ENCODE measurements at places on chromosomes 2 and 18.
A peak's percentile ranks its signal among the peaks of the same experiment; 100 is the strongest.

- DNase-seq: no peak
Observed at GRCh38 chr2:64478502-64479230, 24.7 kb downstream of the LGALSL start.

- DNase-seq: no peak
Observed at GRCh38 chr2:42036413-42036812, 11.4 kb upstream of the PKDCC start.

GRCh38 chr2:118374974-118375755 is 286.9 kb downstream of the INSIG2 start:
- DNase-seq: no peak

- no peak for DNase-seq
Observed at GRCh38 chr18:12595571-12596255, 62.2 kb downstream of the SPIRE1 start.

DNA sequence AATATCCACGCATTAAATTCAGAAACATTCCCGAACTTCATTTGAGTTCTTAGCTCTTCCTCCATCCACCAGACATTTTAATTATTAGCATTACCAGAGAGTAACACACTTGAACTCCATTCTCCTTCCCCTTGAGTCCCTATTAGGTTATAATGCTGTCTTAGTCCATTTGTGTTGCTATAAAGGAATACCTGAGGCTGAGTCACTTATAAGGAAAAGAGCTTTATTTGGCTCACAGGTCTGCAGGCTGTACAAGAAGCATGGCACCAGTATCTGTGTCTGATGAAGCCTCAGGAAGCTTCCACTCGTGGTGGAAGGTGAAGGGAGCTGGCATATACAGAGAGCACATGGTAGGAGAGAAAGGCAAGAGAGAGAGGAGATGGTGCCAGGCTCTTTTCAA is 25.4 kb downstream of the TBC1D8 start:
- no peak for DNase-seq

GRCh38 chr2:211665299-211665698 is 873.3 kb downstream of the ERBB4 start:
- no peak for DNase-seq

DNA sequence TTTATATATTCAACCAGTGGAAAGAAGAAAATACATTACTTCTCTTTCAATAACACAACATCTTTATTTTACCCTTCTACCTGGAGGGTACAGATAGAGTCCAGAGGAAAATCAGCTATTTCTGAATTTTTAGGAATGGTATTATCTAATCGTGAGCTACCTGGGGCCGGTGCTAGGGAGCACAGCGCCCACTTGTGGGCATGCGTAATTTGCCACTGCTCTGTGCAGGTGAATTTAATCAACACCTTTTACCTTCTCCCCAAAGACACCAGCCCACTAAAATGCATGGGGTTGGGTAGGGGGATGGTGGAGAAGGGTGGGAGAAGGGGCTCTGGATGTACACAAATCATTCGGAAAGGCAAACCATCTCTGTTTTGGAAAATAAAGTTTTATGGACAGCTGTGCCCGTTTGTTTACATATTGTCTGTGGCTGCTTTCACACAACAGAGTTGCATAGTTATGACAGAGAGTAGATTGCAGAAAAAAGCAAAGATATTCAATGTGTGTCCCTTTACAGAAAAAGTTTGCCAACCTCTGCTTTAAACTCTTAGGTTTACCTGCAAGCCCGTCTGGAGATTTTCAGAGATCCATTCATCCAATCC is 51.5 kb upstream of the DCC start:
- DNase-seq: peak; percentile 8

- no peak for DNase-seq
Observed at GRCh38 chr18:37483221-37483971, 82.2 kb downstream of the CELF4 start.

DNA sequence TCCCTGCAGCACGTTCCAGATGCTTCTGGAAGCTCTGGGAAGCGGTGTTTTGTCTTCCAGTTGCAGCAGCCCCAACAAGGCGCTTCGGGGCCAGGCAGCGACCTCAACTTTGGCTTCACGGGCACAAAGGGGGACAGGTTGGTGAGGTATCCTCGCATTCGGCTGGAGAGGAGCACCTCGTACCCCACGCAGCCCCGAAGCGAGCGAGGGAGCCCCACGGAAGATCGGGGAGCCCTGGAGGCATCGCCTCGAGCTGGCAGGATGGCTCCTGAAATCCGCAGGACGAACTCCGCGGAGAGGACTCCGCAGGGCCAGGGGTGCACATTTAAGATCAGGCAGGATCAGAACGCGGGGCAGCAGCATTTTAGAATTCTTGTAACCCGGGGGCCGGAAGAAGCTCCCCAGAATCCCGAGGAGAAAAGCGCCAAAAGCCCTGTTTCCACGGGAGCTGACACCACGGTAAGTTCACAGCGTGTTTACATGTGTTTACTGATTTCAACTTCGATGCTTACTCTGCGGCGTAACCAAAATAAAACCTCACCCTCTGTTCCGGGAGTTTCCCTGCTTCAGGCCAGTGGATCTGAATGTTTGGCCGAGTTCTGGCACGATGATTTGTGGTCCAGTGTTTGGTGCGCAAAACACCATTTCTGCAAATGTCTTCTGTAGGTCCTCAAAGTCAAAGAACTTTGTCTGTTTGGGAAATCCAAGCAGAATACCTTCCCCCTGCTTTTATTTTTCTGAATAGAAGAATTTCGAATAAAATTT is 212.5 kb downstream of the NEDD4L start:
- DNase-seq: no peak

GRCh38 chr2:100869120-100869519 is 49.2 kb downstream of the NPAS2 start:
- DNase-seq: no peak

GRCh38 chr2:50335433-50335832 is 696.5 kb downstream of the NRXN1 start:
- no peak for DNase-seq
